ENCODE measurements at places on chromosomes 3 and 15. TPM values are rescaled to one million over a fixed set of nuclear protein-coding genes. Genes with fewer than 3 reads are reported as not detected.

The GABRR3 gene
- not detected for total RNA-seq

The ACAD9 gene
- 41.6 TPM for total RNA-seq

The NRG4 gene
- total RNA-seq: not detected

The ZNF502 gene
- total RNA-seq: 5.6 TPM

The SYNM gene
- 1,866 TPM for total RNA-seq

The SLC2A2 gene
- not detected for total RNA-seq

The CFAP20DC gene
- total RNA-seq: 0.17 TPM

The POLQ gene
- total RNA-seq: 0.13 TPM

The GUCA1C gene
- total RNA-seq: not detected

The PLEKHO2 gene
- total RNA-seq: 46.1 TPM

The ATP2B2 gene
- 0.45 TPM for total RNA-seq

The CHP1 gene
- total RNA-seq: 90.7 TPM
